ENCODE measurements at places on chromosomes 5 and 9.

DNA sequence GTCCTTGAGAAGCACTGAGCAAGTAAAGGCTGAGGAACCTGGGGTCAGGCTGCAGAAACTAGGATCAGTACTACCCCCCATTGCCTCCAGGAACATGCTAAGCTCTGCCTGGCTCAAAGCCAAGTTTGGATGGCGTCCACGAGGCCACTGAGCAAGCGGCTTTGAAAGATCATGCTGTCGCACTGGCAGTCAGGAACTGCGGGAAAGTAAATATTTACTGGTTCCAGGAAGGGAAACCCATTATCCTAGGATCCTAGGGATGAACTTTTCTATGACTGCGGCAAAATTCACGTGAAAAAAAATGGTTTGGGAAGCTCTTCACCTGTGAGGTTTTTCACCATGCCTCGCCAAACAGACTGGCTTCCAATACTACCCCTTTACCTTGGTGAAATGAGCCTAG, 75.3 kb upstream of the PJA2 start:
- peak; percentile 82 for DNase-seq

- no peak for DNase-seq
These were observed 24.6 kb downstream of the SMIM23 start for GRCh38 chr5:171810227-171810626.

GRCh38 chr9:133443248-133443647, 16.5 kb upstream of the CACFD1 start:
- DNase-seq: no peak

DNA sequence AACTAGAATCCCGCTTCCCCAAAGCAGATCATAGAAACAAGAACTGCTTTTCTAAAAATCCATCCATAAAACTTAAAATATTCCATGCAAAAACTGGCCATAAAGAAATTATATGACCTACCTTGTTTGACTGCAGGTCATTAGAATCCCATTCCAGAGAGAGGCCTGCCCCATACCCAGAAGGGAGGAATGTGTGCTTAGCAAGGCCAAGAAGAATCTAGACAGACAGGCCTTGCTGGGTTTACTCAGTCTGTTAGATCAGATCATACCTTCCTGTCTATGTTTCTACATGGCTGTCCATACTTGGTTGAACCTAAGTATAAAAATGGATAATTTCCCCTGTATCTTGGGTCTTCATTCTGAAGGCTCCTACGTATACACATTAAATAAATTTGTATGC, 358.8 kb upstream of the TRPC7 start:
- no peak for DNase-seq

DNA sequence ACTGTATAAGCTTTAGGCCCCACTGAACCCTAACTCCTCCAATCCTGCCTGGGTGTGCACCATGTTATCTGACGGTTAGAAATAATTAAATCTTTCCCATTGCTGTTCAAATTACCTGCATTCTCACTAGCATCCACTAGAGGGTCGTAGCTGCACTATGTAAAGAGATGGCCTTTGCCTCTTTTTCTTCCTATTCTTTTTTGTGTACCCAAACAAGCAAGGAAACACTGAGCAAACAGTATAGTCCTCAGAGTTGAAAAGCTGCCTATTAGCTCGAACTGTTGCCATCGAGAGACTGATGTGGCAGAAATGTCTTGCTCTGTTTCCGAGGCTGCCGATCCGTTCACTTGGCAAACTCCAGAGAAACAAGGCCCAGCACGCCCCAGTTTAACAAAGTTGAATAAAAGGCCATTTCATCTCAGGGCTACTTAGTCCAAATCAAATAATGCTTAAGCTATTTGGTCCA, 163.8 kb upstream of the TRPM3 start:
- DNase-seq: peak; percentile 80

GRCh38 chr5:105828821-105829220, 1841.9 kb downstream of the EFNA5 start:
- DNase-seq: no peak

DNA sequence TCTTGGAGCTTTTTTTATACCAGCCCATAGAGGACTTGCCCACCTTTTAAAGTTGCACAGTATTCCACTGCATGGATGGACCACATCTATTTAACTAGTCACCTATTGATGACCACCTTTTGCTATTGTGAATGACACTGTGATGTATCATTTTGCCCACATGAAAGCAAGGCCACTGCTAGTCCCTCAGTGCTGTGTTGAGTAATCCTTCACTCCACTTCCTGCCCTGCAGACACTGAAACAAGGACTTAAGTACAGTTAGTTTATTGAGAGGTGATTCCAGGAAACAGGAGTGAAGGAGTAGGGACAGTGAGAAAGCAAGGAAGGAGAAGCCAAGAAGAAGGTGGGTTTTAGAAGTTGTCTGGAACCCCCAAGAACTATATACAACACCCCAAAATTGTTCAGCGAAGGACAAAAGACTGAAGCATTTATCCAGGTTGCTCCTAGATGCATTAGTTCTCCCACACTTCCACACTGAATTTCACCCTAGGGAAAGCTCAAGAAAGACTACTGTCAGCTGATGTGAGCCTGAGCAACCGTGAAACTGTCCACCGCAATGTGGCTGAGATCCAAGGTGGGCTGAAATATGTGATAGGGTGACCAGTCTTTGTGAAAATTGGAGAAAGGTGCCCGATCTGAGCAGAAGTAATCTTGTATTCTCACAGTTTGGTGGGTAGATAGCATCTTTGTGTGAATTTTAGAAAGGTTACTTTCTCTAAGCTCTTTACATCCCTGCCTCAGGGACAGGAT, 45.2 kb upstream of the ANKRD31 start:
- DNase-seq: no peak

GRCh38 chr5:66519626-66520025, 76.6 kb upstream of the MAST4 start:
- DNase-seq: no peak

GRCh38 chr5:135053278-135053677, 19.2 kb upstream of the PITX1 start:
- DNase-seq: no peak

DNA sequence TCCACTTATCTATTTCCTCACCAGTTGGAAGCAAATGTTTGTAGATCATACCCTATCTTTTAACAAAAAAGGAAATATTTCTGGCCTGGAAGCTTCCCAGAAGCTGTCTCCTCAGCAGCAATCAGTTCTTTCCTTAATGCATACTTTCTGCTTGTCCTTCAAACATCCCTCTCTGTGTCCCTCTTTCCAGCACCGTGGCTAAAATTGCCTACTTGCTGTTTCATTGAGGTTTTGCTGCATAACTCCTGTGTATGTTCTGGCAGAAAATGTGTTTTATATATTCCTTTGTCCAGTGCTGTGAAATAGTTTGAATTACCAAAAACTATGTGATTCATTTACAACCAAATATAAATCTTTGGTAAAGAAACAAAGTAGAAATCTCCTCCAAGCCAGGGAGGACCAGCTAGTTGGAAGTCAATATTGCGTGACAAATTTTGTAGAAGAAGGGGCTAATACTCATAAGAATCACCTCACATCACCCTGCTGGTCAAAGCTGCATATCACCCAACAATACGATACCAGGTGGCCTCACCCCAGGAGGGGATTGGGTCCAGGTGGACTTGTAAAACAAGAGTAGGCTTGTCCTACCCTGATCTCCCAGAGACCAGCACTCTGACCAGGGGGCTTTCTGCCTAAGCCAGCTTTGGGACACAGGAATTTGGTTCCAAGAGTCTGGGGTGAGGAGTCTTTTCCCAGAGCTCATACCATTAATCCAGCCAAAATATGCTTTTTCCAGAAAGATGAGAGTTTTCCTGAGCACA, 198.4 kb upstream of the SNX2 start:
- DNase-seq: no peak

- DNase-seq: no peak
These were observed 7.9 kb upstream of the ERMP1 start for GRCh38 chr9:5840788-5841187.

DNA sequence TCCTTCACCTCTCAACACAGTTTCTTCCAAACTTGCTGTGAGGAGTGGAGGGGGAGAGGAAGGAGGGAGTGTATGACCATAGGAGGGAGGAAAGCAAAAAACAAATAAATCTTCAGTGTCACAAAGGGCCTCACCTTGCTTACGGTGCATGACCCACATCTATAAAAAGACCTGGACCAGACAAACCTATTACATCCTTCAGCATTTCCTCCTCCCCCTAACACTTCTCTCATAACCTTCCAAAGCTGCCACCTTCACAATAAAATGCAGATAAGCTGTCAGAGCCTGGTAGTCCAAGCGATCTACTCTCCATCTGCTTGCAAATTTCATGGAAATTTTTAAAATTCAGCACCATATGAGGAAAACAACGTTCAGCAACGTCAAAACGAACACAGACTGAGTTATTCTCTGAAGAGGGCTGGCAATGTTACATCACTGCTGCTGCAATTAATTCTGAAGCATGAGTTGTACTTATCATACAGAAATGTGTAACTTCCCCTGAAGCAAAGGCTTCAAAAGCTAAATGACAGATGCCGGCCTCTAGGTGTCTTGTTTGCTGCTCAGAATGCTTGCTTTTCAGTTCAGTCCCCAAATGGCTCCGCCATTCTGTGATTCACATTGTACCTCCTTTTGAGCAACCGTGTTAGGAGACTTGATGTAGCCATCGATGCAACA, 62.9 kb downstream of the EFNA5 start:
- DNase-seq: no peak

GRCh38 chr9:86176468-86176867, 77.1 kb upstream of the GOLM1 start:
- no peak for DNase-seq

DNA sequence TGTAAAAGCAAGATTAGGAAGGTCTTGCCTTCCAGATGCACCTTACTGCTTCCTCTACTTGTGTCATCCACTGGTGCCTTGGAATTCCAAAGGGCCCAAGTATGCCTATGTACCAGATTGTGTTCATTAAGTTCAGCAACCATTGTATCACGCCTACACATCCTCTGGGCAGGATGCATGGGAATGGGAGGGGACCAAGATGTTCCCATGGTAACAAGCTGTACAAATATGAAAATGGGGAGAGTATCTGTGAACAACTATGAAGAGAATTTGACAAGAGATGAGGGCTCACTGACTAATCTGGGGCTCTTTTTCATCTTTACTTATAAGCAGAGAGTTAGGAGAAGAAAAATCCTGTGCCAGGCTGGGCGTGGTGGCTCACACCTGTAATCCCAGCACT, 137.8 kb upstream of the MAP1B start:
- DNase-seq: no peak

Measured in LNCaP clone FGC (cell line).